ENCODE measurements at places on chromosomes 12 and 14.

DNA sequence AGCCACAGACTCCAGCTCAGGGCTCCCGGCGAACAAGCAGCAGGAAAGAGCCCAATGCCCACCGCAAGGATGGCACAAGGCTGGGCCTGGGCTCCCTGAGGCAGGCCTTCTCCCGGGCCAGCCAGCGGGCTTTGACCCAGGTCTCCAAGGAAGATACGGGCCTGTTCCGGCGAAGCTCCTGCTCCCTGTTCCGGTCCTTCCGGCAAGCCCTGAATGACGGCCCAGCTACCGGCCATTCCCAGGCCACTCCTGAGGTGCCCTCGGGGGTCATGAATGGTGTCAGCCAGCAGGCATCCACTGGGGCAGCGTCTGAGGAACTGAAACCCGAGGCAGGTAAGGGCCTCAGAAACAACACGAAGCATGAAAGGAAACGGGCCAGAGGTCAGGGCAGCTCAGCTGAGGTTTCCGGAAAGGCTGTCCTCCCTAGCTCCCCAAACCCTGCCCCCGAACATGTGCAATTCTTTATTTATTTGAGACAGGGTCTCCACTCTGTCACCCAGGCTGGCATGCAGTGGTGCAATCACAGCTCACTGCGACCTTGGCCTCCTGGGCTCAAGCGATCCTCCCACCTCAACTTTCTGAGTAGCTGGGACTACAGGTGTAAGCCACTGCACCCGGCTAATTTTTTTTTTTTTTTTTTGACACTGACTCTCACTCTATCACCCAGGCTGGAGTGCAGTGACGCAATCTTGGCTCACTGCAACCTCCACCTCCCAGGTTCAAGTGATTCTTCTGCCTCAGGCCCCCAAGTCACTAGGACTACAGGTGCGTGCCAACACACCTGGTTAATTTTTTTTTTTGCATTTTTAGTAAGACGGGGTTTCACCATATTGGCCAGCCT is 6.0 kb downstream of the EXOC3L4 start:
- DNase-seq = no peak

GRCh38 chr12:47885012-47885501 is 19.7 kb downstream of the VDR start:
- no peak for DNase-seq

GRCh38 chr12:69481133-69481532 is 10.9 kb downstream of the FRS2 start:
- DNase-seq = no peak

DNA sequence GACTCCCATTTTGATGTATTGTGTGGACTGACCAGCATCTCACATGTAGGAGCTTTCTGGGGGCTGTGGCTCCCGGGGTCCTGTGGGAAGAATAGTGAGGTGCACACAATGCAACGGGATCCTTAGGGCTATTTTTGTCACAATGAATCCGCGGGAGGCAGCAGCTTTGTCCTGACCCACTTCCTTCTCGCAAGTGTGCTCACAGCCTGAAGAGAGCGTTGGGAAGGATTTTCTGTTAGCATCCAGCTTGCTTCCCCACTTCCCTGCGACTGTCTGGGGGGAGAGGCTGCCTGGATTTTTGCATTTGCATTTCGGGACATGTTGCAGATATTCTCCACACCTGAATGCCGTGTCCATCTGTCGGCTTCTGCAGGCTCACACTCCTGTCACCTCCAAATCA is 31.9 kb downstream of the FZD10 start:
- DNase-seq = no peak

DNA sequence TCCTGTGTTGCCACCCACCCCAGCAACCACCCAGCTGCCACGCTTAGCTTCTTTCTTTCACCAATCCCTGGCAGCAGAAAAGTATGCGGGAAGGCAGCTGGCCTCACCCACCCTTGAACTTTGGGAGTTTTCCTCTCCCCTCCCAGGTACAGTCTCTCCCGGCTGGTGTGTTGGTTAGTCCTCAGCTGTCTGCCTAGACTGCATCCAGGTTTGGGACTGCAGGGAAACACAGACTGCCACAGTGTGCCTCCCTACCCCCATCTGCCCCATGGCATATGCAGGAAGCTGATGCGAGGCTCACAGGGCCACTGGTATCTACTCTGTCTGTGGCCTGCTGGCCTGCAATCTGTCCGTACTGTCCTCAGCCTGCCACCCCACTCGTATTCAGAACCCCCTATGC is 2.1 kb downstream of the CD9 start:
- DNase-seq = no peak

DNA sequence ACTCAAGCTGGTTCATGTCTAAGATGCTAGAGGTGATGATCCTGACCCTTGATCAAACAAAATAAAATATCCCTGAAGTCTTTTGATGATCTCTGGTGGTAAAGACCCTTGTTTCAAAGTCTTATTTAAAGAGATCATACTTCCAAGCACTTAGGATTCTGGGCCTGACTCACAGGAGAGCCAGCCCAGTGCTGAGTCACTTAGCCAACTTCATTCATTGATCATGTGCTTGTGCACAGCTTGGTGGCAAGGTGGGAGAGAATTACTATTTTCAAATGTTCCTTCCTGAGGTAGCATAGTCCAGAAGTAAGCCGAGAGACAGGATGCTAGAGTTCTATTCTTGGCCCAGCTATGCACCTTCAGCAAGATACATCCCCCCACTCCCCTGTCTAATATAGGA is 40.6 kb downstream of the SCN8A start:
- DNase-seq = no peak

GRCh38 chr12:12582193-12582881 is 19.7 kb upstream of the DUSP16 start:
- no peak for DNase-seq

DNA sequence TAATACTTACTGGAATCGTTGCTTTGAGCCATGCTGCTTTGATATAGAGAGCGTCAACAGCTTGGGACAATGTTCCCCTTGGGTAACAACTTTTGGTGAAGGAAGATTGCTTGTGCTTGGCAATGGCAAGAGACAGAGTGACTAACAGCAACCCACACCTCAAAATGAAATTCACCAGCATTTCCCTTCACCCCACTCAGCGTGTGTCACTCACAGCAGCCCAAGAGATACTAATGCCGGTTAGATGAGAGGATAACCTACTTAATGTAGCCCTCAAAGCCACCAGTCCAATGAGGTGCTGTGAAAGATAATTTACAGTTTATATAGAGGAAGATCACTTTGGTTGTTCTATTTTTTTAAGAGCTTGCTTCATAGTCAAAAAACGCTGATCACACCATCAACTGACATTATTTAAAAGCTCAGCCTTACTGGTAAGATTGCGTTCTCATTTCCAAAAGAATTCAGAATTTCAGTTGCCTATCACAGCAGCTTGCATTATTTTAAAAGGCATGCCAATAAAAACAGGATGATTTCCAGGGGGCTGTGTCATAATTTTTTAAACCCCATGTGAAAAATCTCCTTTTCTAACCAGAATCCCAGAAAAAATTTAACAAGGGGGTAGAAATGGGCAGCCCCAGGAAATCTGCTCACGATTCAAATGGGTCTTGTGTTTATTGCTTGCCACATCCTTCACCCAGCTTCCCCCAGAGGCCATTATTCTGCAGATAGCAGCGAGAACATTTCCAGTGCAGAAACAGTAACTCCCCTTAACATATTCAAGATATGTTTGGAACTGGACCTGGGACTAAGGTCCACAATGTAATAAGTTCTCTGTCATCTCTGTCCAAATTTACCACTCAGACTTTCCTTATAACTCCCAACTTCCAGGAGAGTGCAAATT is at the start of gene IL26:
IL26 (minus strand) TSS at position 235 of the 901 bp plus-strand sequence; CDS start at position 181, 54 bp downstream.
- DNase-seq = no peak

- DNase-seq = no peak
Measured at GRCh38 chr12:129771238-129771637, 132.6 kb downstream of the TMEM132D start.

DNA sequence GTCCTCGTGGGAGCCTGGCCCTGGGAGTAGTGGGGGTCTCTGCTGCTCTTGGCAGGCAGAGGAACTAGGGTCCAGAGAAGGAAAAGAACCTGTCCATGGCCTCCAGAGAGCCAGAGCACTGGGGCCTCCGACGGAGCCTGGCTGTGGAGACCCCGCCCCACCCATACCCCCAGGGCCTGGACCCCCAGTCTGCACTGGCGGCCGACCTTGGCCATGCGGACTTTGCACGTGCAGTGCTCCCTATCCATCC is 1.1 kb downstream of the BEGAIN start:
- DNase-seq = no peak

- DNase-seq = no peak
Measured at GRCh38 chr14:103022002-103022684, 35.2 kb downstream of the CDC42BPB start.

GRCh38 chr12:113130457-113131135 is 5.0 kb downstream of the RASAL1 start:
- DNase-seq = no peak

- DNase-seq = no peak
Measured at GRCh38 chr14:64948612-64949210, 6.2 kb upstream of the GPX2 start.

Measured in CD14-positive monocyte (primary cell).